ENCODE measurements at places on chromosomes 3 and 15.

DNA sequence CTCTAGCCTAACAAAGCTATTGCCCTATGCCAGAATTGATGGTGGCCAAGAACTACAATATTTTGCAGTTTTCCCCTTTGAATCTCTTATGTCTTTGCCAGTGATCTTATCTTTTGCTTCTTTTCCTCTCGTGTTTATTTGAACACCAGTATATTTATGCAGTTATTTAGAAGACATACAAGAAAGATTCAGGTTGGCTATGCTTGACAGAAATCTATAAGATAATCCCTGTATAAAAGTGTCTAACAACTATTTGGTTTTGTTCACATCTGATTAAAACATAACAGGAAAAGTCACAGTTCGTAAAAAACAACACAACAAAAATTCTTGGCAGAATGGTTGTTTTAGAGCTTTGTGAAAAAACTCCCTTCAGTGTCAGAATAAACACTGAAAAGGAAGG lies 63.7 kb downstream of the SEMA6D start:
- DNase-seq, result no peak

DNA sequence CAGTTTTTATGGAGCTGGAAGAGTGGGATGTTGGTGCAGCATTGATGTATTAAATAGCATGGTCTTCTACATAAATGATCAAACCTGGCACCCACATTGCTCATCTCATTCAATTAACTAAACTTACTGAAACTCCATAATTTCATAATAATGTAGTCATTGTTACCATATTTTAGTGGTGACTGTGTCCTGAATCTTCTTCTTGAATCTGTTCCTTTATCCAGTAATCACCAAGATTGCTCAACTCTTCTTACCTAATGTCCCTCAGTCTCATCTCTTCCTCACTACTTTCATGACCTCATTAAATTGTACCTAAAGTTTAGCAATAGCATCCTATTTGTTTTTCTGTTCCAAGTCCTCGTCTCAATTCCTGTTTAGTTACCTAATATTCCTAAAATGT lies 69.8 kb downstream of the FGF7 start:
- no peak for DNase-seq

- no peak for DNase-seq
These were observed 153.5 kb upstream of the LMCD1 start for GRCh38 chr3:8348076-8348475.

DNA sequence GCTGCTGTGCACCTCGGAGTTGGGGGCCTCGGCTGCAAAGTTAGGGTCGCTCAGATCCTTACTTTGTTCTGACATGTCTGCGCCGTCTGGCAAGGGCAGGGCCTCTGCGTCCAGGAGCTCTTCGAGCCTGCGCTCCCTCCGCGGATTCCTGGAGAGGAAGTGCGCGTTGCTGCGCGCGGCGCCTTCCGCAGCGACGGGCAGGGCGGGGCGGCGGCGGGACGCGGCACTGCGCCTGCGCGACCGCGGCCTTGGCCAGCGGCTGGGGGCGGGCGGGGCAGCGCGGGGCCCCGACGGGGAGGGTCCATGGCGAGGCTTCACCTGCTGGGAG lies at the start of gene NDN:
Gene NDN (minus strand): TSS at position 163 of the 328 bp plus-strand sequence. CDS start 88 bp downstream, at position 75.
- no peak for DNase-seq

- DNase-seq, result peak; percentile 90
These were observed 11.2 kb upstream of the FAM174B start for GRCh38 chr15:92666780-92667179.

DNA sequence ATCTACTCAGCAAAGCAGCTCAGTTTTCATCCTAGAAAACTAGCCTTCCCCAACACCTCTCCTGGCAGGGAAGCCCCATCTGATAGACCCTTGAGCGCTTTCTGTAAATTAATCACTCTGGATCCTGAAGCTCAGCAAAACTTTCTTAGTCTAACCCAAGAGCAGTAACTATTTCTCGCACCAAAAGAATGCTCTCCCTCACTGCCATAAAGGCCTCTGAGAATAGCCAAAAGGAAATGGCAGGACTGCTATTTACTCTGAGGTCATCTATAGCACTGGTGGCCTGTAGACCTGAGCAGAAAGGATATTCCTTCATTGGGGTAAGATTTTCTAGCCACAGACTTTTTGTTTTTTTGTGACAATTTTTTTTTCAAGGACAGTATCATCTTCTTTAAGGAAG lies 345.8 kb upstream of the ADAMTS9 start:
- no peak for DNase-seq

DNA sequence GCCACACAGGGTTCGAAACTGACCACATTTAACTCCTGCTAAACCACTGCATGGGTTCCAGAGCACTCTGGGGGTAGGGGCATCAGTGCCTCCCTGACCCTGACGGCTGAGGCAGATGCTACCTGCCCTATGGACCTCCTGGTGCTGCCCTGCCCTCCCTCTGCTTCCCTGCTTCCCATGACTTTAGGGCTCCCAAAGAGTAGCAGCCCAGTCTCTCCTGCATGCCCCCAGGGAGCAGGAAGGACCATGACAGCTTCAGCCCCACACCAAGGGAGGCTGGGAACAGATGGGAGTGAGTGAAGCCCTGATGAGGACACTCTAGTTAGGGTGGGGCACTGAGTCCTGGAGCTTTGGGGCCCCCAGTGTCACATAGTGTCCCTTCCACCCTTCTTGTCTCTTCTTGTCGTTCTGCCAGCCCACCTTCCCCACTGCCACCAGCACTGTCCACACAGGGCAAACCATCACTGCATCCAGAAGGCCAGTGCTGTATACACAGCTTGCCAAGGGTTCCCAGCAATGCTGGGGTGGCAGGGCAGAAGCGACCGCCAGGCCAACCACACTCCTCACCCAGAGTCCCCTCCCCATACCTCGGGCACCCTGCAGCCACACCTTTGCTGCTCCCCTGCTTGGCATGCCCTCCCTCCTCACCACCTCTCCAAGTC lies 31.0 kb downstream of the SRPRB start:
- DNase-seq, result no peak

GRCh38 chr3:12773030-12773709 lies 14.1 kb upstream of the TMEM40 start:
- no peak for DNase-seq

GRCh38 chr3:195210266-195210973 lies 60.5 kb downstream of the XXYLT1 start:
- no peak for DNase-seq

- DNase-seq, result no peak
These were observed 19.8 kb downstream of the ANP32A start for GRCh38 chr15:68800875-68801274.

GRCh38 chr3:148937467-148938255 lies 53.7 kb upstream of the GYG1 start:
- no peak for DNase-seq

DNA sequence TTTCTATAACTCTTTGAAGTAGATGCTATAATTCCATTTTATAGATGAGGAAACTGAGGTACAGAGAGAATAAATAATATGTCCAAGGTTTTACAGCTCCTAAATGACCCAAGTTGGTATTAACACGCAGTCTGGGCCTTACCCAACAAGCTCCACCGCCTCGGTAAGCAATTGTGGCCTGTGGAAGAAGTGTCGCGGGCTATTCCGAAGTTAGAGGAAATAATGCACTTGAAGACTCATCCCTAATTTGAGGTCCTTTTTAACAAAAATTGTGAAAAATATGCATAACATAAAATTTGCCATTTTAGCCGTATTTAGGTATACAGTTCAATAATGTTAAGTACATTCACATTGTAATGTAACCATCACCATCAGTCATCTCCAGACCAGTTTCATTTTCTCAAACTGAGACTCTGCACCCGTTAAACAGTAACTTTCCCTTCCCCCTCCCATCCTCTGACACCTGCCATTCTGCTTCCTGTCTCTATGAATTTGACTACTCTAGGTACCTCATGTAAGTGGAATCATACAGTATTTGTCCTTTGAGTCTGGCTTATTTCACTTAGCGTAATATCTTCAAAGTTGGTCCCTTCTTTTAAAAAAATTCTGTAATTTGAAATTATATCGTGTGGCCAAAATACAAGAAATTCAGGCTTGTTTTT lies 18.2 kb downstream of the IDH3A start:
- peak; percentile 80 for DNase-seq

DNA sequence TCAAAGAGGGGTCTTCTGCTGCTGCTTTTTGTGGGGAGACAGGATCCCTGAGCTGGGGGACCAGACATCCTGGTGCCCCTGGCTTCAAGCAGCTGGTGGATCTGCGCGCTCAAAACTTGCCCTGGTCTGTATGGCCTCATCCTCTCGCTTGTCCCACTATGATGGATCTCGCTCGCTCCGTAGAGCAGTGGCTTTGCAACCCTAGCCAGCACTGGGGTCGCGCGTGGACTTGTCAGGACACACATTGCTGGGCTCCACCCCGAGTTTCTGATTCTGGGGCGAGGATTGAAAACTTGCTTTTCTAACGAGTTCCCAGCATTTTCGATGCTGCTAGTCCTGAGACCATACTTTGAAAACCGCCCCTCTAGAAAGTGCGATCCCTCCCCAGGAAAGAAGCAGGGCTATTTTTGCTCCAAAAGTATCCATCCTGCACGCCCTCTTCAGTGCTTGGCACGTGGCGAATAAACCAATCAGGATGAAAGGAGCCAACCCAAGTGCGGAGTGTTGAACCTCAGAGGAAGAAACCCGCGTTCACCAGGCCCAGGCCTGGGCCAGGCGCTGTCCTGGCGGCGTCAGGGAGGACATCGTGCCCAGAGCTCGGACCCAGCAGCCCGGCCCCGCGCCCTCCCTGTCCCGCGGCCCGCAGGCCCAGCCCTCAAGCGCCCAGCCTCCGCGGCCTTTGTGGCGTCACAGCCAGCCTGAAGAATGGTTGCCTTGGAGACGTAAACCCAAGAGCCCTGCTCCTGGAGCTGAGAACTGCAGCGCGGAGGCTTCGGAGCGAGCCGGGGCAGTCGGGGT lies at the start of gene CFAP100:
Gene CFAP100 (plus strand): TSS at position 731 of the 798 bp plus-strand sequence. CDS start 1,092 bp downstream, outside the sequence.
- peak; percentile 80 for DNase-seq

DNA sequence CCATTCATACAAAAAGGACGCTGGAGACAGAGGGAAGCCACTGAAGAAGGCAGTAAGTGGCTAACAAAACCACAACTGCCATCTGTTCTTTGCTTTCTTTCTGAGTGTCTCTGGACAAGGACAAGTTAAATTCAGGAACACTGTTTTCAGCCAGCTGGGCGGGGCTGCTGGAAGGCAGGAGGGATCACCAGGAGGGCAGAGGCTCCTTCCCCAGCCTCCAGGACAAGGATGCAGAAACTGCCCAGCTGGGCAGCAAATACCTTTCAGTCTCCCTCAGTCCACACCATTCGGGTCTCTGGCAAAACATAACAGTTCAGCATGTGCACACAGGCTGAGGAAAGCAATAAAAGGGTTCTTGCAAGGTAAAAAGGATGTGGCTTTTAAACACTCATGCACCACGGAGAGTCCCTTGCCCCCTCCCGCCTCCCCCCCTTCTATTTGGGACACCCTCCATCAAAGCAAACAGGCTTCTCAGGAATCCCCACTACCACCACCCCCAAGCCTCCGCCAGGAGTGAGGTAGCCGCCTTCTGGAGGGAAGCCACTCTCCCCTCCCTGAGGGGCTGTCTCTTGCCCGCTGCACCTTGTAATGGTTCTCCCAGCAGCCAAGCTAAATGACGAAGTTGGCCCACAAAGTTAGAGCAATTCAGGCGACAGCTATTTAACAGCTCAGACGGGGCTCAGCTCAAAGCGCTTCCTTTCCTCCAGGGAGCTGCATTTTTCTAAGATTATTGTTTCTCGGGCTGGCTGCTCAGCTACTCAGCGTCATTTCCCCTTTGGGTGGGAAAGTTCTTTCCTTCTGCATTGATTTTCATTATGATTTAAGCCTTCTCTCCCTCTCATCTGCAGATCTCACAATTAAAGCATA lies 3.8 kb downstream of the HEG1 start:
- DNase-seq, result no peak

DNA sequence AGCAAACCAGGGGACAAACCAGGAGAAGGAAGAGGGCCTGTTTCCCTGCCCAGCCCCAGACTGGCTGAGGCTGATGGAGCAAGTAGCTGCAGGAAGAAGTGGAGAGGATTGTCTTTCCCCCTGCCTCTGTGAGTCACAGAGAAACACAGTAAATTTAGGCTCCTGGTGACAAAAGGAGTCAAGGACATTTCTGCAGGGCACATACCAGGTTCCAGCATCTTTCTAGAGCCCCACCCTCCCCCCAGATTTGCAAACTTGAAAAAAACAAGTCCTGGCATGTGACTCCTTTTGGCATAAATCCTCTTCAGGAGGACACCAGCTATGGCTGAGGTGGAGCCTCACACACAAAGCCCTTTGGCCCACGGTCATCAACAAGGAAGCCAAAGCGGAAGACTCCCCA lies 17.8 kb downstream of the PLD1 start:
- DNase-seq, result peak; percentile 3

DNA sequence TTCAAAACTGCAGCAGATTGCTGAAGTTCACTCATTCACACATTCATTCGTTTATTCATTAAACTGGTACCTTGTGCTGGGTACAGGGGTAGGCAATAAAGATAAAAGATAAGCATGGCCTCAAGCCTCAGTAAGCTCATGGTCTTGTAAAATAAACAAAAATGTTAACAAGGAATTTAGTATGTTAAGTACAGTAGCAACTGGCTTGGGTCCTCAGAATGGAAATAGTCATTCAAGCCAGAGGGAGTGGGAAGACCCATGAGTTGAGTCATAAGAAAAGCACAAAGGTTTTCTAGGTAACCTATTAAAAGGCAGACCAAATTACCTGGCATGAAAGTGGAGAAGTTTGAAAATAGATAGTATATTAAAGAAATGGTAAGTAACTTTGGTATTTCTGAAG lies 163.3 kb downstream of the CDIN1 start:
- DNase-seq, result no peak

Measured in DMS53 (cell line).